ENCODE measurements at places on chromosomes 12 and 14.

- DNase-seq, result no peak
Observed at GRCh38 chr12:56884421-56884820, 49.8 kb downstream of the SDR9C7 start.

GRCh38 chr12:94282675-94283074 is 134.3 kb downstream of the PLXNC1 start:
- DNase-seq, result no peak

DNA sequence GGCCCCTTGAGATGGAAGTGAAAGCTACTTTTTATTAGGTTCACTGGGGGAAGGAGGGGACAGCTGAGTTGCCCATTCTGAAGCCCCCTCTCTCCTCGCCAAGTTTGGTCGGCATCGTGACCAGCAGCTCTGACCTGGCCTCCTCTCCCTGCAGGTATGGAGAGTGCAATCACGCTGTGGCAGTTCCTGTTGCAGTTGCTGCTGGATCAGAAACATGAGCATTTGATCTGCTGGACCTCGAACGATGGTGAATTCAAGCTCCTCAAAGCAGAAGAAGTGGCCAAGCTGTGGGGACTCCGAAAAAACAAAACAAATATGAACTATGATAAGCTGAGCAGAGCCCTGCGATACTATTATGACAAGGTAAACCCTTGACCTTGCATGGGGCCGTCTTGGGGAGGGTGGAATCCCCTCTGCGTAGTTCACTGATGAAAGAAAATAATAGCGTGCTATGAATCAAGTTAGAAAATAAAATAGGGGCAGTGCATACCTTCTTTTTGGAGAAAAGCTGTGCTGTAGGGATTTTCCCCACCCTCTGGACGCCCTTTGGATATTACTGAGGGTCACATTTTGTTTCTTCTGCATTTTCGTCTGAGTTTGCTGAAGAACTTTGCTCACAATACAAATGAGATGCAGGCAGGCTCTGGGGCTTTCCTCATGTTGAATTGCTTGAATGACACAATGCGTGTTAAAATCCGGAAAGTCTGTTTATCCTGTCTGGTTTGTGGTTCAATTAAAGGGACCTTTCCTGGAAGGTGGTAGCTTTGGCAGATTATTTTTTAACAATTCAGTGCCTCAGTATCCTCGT is 29.4 kb downstream of the ELK3 start:
- DNase-seq, result no peak

GRCh38 chr12:57539134-57539768 is 7.7 kb downstream of the DCTN2 start:
- no peak for DNase-seq

DNA sequence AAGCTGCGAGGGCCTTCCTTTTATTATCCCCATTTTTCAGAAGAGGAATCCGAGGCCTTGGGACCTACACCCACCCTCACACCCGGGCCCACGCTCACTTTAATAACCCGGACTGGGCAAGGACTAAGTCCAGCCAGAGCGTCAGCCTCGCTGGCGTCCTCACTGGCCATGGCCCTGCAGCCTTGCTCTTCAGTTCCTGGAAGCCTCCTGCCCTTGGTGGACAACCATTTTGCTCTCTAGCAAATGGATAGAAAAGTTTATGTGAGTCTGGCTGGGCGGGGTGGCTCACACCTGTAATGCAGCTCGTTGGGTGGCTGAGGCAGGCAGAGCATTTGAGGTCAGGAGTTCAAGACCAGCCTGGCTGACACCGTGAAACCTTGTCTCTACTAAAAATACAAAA is 9.8 kb downstream of the RTL1 start:
- no peak for DNase-seq

DNA sequence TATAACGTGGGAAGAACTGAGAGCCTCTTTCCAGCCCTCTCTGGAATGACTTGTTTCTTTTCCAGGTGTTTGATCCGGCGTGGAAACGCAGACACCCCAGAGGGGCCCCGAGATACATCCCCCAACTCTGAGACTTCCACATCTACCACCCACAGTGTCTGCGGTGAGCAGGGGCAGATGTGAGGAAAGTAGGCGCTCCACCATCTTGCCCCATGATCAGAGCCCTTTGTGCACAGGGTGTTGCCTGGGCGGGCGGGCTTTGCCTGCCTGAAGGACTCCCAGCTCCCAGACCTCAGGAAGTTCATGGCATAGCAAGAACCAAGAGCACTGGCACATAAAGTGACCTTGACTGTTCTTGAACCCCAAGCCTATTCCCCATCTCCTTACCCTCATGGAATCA is 2.8 kb downstream of the CARMIL3 start:
- DNase-seq, result no peak

DNA sequence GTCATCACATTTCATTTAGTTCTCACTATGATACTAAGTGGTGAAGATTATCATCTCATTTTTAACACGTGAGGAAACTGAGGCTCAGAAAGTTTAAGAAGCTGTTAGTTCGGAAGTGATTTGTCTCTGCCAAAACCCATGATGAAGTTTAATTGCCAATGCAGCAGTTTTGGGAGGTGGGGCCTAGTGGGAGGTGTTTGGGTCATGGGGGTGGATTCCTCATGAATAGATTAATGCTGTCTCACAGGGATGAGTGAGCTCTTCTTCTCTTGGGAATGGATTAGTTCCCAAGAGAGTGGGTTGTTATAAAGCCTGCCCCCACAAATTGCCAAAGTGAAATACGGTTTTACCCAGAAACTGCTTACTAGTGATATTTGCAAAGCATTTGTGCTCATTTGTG is 91.5 kb upstream of the IGF1 start:
- DNase-seq, result no peak

- no peak for DNase-seq
Observed at GRCh38 chr14:21840765-21841164, 167.1 kb upstream of the OR4E1 start.

DNA sequence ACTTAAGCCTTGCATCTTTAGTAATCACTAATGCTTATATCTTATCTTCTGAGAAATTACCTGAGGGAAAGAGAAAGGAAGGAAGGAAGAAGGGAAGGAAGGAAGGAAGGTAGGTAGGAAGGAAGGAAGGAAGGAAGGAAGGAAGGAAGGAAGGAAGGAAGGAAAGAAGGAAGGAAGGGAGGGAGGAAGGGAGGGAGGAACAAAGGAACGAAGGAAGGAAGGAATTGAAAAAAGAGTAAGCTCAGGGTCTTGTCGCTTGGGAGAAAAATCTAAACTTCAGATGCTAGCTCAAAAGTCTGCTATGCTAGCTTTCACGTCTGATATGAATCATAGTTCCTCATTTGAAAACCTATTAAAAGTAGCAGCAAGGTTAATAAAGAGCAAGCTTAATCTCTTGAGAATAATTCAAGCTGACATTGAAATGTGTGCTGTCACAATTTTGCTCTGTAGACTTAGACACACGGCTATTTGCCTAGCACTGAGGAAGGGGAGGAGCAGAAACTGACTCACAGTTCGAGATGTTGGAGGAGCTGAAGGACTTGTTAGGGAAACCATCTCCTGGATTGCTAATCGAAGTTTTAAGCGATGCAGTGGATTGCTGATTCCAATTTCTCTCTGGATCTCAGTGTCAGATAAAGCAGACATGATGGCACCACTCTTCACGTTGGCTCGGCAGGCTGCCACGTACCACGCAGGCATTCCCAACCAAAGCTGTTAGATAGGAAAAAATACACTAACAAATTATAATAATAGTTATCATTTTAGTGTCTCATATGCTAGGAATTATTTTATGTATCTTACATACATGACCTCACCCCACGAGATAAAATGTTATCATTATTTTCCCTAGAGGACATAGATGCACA is 216.7 kb downstream of the ACSS3 start:
- no peak for DNase-seq

DNA sequence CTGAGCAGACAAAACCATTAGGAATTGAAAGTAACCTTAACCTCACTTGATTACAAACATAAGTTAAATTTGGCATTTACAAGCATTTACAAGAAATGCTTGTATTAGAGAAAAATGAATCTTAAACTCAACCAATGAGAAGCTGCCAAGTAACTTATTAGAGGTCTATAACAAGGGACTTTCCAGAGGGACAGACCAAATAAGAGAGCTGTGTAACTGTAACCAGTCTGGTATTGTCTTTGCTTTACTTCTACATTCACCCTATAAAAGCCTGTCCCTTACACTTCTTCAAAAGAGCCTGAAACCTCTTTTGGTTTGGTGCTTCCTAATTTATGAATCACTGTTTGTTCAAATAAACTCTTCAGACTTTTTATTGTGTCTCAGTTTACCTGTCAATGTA is 450.0 kb upstream of the FAR2 start:
- DNase-seq, result no peak

GRCh38 chr12:4039931-4040330 is 166.7 kb upstream of the PARP11 start:
- no peak for DNase-seq

DNA sequence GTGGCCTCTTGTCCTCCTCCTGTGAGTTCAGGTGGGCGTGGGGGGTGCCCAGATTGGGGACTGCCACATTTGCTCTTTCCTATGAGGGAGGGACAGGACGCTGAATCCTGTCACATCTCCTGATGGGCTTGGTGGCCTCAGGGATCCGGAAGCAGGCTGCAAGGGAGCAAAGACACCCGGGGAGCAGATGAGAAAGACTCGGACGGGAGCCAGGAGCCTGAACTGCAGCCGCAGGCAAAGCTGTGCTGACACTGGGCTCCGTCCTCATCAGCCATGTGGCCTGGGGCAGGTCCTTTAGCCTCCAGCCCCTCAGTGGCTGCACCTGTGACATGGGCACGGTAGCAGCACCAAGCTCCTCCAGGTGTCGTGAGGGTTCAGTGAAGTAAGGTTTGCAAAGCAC is 40.8 kb upstream of the RFLNA start:
- no peak for DNase-seq

- no peak for DNase-seq
Observed at GRCh38 chr12:70444903-70445302, 78.8 kb downstream of the KCNMB4 start.
